Fibroblast of lung (primary cell): ENCODE measurements at places on chromosomes 2 and 18. TPM values are rescaled to one million over a fixed set of nuclear protein-coding genes. Genes with fewer than 3 reads are reported as not detected.

STRADB gene
- total RNA-seq: 57.8 and 84.7 TPM in 2 replicates

IL18R1 gene
- 0.50 and 5.4 TPM in 2 replicates for total RNA-seq

IL37 gene
- not detected in 2 replicates for total RNA-seq

NETO1 gene
- total RNA-seq: 0.26 and 2.0 TPM in 2 replicates

ALPP gene
- total RNA-seq: not detected in 2 replicates
